ENCODE measurements at places on chromosomes 12 and 14.

DNA sequence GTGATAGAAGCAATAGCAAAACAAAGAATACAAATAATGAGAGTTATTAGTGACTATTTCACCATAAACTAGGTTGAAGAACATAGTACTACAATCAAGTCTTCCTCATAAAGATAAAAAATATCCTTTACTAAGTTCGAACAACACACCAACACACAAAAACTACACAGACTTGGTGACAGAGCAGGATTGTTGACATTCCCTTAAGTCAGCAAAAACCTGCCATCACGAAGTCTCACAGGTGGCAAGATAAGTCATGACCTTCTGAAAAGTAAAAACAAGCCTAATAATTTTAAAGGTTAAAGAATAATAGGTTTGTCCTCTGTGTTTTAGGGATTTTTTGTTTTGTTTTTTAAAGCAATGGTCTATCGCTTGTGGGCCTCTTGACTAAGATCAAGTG lies 173.0 kb downstream of the SEC23A start:
- no peak for DNase-seq

- no peak for DNase-seq
Measured at GRCh38 chr12:125093681-125094330, 28.6 kb downstream of the AACS start.

DNA sequence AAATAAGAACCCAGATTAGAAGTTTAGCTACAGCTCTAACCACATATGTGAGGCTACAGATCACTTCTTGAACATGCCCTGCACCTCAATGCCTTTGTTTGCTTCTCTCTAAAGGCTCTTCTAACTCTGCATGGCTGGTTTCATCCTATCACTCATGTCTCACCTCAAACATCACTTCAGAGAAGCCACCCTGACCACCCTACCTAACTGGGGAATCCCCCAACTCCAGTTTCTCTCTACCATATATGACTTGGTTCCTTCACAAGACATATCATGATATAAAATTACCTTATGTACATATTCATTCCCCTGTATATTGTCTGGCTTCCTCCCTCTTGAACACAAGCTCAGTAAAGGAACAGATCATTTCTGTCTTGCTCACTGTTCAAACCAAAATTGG lies 250.2 kb upstream of the GRIP1 start:
- no peak for DNase-seq

DNA sequence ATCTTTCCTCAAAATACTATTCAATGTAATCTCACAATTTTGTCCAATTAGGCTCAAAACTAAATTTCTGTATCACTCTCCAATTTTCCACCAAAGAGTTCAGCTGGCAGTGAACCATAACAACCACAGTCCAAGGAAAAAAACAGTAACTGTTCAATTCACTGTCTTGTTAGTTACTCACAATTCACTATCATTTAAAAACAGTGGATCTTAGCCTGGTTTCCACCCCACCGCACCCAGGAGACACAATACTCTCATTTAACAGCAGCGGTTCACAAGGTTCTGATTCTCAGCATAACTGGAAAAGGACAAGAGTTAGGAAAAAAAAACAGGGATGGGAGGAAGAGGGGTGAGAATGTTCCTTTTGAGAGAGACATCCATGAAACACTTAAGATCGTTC lies 40.5 kb downstream of the MED13L start:
- no peak for DNase-seq

DNA sequence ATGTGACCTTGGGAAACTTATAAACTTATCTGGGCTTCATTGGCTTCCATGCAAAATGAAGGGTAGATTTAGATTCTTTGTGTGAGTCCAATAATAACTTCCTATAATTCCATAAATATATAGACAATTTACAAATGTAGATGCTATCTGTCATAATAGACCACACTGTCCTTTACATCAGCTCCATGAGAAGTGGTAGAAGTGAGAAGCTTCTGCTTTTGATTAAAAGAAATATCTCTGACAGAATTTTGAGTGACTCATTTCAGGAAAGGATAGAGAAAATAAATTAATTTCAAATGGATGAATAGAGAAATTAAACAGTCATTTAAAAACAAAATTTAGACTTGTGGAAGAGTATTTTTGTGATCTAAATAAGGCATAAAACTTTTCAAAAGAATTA lies 329.7 kb upstream of the ATP2B1 start:
- no peak for DNase-seq
